ENCODE measurements at places on chromosomes 2 and 18.

DNA sequence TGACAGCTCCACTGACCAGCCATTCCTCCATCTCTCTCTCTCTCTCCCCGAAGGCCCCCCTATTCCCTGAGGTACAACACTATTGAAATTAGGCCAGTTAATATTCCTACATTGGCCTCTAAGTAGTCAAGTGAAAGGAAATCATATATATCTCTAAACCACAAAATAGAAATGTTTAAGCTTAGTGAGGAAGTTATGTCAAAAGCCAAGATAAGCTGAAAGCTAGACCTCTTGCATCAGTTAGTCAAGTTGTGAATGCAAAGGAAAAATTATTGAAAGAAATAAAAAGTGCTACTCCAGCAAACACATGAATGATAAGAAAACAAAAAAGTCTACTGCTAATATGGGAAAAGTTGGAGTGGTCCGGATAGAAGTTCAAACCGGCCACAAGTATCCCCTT, 301.3 kb upstream of the RBMS1 start:
- no peak for DNase-seq

- DNase-seq, result no peak
Measured at GRCh38 chr2:4765787-4766530, 926.2 kb upstream of the SOX11 start.

- no peak for DNase-seq
Measured at GRCh38 chr18:36567800-36568199, 261.0 kb downstream of the TPGS2 start.

GRCh38 chr18:4333043-4333442, 122.1 kb downstream of the DLGAP1 start:
- no peak for DNase-seq

- no peak for DNase-seq
Measured at GRCh38 chr2:64918220-64918886, 70.8 kb upstream of the SLC1A4 start.

DNA sequence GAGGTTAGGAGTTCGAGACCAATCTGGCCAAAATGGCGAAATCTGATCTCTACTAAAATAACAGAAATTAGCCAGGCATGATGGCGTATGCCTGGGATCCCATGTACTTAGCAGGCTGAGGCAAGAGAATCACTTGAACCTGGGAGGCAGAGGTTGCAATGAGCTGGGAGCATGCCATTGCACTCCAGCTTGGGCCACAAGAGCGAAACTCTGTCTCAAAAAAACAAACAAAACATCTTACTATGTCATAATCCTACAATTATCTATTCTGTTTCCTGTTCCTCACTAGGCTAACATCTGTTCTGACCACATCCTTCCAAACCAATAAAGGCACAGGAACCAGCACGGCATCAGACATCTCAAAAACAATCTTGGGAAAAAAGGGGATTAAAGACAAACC, 361.8 kb upstream of the UBE2E3 start:
- DNase-seq, result no peak

DNA sequence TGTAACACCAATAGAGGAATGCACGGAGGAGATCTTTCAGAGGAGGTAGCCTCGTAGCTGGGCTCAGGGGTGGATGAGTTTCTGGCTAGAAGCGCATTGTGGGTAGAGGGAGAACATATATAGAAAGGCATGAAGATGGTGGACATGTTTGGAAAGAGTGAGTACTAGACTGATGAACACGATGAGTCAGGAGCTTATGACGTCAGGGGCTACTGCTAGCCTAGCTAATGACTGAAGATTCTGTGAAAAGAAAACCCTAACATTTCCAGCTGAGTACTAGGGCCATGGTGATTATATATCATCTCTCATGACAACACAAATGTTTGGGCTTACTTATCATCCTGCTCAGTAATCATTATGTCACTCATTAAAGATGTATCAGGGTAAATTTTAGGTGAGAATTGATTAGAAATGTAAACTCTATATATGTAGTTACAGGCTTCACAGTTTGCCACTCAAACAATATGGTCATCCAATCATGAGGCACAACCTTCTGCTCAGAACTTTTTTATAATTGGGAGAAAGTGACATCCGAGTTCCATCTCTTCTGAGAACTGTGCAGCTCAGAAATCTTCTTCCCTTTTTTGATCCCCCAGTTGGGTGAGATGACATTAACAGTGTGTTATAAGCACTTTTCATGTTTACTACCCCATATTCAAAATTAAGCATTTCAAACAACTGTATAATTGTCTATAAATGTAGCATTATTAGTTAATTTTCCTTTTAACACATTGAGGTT, 22.2 kb upstream of the IL1RN start:
- no peak for DNase-seq

DNA sequence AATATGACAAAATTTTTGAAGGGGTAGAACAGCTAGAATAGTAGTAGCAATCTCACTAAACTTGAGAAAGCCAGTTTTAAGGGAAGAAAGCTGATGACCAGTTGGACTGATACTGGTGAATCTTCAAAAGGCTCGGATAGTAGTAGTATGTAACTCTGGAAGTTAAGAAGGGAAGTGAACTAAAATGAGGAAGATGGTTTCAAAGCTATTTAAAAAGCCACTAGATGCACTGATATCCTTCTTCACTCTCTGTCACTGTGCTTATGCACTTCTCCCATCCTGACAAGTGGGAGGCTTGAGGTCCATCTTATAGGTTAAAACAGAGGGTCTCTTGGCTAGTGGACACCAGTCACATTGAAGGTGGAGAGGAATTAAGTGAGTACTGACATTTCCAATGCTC, 141.1 kb downstream of the NCOA1 start:
- DNase-seq, result no peak

DNA sequence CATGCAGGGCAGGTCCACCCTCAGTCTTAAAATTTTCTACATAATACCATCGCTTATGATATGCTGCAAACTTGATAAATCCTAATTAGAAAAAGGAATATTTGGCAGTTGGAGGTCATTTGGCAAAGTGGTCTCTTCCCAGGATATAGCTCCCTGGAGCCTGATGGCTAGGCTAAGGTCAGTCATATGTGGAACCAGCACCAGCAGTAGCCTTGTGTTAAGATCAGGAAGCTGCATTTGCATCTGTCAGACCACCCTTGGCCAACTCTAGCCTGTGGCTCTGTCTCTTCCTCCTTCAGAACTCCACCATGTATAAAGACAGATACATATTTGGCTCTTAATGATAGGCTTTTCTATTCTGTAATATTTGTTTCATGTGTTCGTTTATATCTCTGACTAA, 5.4 kb upstream of the HK2 start:
- DNase-seq, result no peak
